ENCODE measurements at places on chromosomes 7 and 10.

GRCh38 chr7:28703037-28703765, 254.9 kb downstream of the TRIL start:
- no peak for DNase-seq

GRCh38 chr10:15591937-15592336, 127.8 kb downstream of the ITGA8 start:
- no peak for DNase-seq

- no peak for DNase-seq
Measured at GRCh38 chr10:106775127-106775526, 389.4 kb downstream of the SORCS1 start.

DNA sequence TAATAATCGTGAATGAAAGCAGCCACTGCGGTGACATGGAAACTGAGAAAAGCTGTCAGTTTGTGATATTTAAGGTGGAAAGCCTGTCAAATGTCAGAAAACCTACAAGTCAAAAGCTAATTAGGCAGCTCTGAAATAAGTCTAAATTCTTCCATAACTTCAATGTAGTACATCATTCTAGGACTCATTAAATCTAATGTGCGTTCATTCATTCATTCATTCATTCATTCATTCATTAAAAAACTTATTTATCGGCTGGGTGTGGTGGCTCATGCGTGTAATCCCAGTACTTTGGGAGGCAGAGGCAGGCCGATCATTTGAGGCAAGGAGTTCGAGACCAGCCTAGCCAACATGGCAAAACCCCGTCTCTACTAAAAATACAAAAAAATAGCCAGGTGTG, 79.7 kb downstream of the ATE1 start:
- DNase-seq: no peak

- DNase-seq: peak; percentile 67
Measured at GRCh38 chr7:3493499-3493898, 192.4 kb downstream of the SDK1 start.

GRCh38 chr10:59143544-59143943, 32.9 kb upstream of the PHYHIPL start:
- no peak for DNase-seq

DNA sequence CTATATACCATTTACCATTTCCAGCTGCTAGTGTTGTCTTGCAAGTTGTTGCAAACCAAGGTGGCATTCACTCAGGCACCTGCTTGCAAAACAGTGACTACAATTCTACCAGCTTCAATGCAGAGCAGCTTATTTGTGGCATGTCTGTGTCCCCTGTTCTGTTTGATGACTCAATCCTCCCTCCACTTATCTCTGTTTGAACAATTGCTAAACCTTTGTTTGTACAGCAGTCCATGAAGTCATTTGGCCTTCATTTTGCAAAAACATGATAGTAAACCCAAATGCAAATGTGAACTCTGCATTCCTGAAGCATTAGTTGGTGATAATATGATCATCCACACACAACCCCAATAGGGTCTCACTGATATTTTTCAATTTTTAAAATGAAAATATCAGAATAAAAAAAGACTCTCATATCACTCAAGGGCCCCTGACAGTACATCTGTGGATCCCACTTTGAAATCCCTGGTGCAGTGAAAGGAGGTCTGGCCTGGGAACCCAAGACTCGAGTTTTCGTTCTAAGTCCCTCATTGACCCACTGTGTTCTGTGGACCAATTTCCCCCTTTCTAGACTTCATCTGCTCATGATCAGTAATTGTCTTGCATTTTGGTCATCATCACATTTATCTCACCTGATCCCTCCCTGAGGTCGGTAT, 425.4 kb downstream of the RPS24 start:
- peak; percentile 90 for DNase-seq

GRCh38 chr10:124534231-124534798, 72.7 kb downstream of the LHPP start:
- DNase-seq: no peak

- peak; percentile 50 for DNase-seq
Measured at GRCh38 chr7:19116121-19117090, 1.0 kb downstream of the TWIST1 start.

DNA sequence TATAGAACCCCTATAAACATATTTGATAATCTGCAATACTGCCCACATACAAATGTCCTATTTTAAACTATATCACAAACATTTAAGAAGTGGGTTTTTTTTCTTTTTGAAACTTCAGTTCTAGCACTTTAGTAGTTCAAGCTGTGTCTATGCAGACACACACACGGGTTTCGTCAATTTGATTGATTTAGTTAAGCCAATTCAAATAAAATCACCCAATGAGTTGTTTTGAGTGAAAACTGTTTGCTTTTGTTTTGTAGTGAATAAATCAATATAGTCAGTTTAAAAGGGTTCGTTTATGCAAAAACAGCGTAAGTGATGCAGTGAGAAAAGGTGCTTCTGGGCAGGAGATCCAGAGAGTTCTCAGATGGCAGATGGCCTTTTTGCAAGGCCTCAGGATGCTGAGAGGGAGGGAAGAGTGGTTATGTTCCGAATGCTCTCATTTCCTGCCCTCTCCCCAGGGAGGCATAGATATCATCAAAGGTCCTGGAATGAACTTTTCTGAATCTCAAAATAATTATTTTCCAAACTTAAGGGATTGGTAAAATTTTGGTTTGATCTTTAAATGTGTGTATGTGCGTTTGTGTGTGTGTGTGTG, 102.7 kb downstream of the AGMO start:
- no peak for DNase-seq

- no peak for DNase-seq
Measured at GRCh38 chr10:71246591-71247413, 34.4 kb downstream of the UNC5B start.

DNA sequence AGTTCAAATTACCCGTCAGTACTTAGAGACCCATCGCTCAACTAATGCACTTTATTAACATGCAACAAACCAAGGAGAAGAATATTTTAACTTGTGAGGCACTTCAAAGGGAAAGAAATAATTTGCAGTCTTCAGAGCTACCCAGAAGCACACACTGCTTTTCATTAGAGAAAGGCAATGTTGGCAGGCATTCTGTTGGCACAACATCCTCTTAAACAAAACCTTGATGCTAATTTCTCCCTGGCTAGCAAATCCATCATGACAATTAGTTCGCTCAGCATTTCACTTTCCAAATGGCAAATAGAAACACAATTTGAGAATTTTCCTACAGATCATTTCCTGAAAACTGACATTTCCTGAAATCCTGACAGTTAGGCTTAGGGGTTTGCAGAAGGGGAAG, 155.6 kb upstream of the FAM13C start:
- no peak for DNase-seq

DNA sequence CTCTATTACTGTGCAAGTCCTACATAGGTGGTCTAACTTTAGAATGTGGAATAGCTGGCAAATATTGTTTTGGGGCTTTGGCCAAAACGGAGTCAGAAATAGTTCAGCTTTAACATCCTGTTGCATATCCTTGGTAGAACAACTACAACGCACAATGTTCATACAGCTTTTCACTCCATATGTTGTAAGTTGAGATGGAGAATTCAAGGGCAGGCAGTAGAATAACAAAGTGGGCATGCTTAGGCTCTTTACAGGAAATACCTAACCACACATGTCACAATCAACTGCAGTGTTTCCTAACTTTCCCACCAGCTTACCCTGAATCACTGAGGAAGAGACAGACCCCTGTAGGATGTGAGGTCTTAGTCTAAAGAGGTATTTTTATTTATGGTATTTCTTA, 122.3 kb downstream of the PPP1R3A start:
- peak; percentile 92 for DNase-seq

- DNase-seq: no peak
Measured at GRCh38 chr10:63636812-63637211, 115.6 kb downstream of the REEP3 start.

DNA sequence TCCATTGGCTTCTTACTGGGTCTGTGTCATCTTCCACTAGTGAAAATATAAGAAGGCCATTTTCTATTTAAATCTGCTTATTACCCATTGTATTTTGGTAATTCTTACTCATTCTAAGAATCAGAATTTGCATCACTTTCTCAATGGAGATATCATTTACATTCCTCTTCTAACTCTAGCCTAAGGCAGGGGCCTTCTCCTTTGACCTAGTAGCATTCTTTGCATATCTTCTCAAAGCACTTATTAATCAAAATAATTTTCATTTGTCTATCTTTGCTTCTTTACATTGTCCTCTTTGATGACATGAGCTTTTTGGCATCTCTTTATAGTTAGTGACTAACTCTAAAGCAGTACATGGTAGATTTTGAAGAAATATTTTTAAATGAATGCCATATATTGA, 400.9 kb upstream of the SEMA3D start:
- no peak for DNase-seq

DNA sequence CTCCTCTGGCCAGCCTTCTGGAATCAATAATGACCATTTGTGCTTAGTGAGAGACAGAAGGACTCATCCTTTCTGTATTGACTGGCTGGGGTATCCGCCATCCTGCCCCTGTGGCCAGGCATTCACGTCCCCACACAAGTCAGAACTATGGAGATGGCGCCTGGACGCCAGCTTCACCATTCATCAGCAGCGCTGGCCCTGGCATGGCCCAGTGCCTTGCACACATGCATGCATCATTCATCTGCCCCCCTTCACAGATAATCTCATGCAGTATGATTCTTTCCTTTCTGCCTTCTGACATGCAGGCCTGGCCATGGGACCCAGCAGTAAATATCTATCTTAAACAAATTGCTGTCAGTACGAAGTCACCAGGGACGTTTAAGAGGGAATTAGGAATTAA, 114.8 kb upstream of the MKI67 start:
- DNase-seq: no peak

DNA sequence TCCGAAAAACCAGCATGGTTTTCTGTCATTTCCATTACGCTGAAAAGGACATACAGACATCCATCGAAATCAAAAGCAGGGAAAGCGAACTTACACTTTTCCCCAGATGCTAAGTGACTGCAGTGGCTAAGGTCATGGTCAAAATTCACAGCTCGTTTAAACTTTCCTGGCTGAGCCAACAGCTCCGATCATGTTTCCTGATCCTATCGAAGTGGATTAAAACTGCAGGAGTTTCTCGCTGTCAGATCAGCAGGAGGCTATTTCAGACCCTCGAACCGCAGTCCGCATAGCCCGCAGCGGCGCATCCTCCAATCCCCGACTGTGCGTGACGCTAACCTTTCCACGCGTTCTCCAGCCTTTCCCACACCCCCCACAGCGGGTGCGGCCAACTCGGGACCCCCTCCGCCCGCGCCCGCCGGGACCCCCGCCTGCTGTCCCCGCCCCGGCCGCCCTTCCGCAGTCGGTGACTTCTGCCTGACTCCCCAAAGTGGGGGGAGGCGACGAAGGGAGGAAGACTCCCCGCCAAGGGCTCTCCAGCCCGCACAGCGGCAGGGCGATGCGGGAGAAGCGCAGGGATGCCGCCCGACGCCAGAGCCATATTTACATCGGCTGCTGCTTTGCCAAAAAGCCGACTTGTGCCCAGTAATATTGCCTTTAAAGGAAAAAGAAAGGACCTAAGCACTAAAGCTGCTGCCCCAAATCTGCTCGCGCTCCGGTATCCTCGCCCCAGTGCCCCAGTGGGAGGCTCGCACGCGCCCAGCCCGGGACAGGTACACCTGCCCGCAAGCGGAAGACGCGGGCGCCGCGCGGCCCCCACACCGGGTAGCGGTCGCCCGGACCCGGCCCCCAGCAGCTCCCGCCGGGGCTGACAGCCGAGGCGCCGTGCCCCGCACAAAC, 1.2 kb downstream of the PIP4K2A start:
- DNase-seq: peak; percentile 33

DNA sequence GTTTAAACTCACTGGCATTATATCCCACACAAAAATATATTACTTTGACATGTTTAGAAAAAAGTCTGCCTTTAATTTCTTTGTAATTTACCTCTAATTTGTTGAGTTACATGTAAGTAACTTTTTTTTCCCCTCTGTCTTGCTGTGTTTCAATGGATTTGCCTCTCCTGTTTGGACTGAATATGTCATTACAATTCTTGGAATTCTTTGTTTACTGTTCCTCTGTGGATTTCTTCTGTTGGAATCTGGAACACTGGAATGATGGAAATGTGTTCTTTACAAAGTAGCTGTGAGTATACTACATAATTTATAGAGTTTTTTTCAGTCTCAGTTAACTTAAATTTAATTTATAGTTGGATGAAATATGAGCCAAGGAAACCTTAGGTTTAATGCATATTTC, 30.4 kb downstream of the SEPTIN7 start:
- DNase-seq: peak; percentile 50

GRCh38 chr10:79159785-79160184, 91.0 kb downstream of the ZMIZ1 start:
- peak; percentile 68 for DNase-seq

DNA sequence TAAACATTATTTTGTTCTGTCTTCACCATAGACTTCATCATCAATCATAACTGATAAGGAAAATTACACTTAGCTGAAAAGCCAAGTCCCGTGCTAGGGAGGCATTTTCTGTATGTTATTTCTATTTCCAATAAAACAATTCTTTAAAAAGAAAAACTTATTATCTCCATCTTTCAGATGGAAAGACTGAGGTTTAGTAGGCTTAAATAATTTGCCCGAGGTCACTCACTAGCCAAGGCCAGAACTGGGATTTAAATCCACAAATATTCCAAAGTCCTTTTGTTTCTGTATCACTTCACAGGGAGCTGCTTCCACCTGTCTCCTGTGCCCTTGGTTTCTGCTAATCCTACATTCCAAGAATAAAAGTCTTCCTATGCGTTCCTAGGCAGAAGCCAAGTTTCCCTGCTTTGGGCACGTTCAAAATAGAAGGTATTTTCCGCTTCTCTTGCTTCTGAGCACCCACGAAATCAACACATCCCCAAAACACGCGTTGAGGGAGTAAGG, 732 bp downstream of the CPVL start:
- DNase-seq: no peak

- DNase-seq: no peak
Measured at GRCh38 chr7:107944411-107945169, 53.6 kb downstream of the DLD start.

DNA sequence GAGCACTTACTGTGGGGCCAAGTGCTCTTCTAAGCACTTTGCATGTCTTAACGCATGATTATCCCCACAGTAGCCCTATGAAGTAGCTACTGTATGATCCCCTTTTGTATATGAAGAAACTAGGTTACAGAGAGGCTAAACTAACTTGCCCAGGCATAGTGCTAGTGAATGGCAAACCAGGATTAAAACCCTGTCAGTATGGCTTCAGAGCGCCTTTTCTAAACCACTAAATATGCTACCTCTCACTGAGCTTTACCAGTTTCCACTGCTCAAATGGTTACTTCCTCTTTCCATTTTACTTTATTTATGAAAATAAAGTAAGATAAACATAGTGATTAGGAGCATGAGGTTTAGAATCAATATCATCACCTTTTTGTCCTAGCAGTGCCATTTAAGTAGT, 73.6 kb downstream of the PODXL start:
- DNase-seq: no peak

- no peak for DNase-seq
Measured at GRCh38 chr7:122520971-122521555, 177.9 kb downstream of the RNF133 start.

DNA sequence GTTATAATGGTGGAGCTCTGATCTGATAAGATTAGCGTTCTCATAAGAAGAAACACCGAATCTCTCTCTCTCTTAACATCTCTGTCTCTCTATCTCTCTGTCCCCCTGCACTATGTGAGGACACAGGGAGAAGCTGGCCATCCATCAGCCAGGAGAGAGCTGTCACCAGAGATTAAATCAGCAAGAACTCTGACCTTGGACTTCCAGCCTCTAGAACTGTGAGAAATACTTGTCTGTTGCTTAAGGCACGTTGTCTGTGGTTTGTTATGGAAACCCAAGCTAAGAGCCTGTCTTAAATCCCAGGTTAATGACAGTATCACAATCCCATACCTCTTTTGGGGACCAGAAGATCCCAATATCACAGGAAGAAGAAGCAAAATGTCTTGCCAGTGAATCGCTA, 132.0 kb upstream of the AKR1E2 start:
- DNase-seq: no peak
